ENCODE measurements at places on chromosomes 3 and 15.

GRCh38 chr15:59999612-60000112, 4.4 kb upstream of the FOXB1 start:
- DNase-seq, result no peak

- DNase-seq, result no peak
Measured at GRCh38 chr3:134353831-134354611, 20.2 kb downstream of the AMOTL2 start.

DNA sequence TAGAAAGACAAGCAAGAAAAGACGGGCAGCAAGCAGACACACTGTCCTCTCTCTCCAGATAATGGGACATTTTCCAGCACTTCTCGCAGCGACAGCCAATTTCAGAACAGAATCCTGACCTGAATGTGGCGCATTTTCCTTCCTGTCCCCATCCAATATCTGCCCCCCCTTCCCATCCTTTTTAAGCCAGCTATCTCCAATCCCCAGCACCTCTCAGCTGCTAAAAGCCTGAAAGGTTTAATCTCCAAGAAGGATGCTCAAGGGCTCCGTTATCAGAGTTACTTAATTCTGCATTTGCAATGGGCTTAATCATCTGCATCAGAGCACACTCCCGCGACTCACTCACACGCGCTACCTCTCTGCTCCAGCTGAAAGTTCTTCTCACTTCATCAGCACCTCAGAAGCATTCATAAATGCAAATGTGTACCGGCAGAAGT, 50.5 kb downstream of the SRGAP3 start:
- DNase-seq, result no peak

GRCh38 chr15:80182611-80183261, 29.9 kb downstream of the FAH start:
- no peak for DNase-seq

DNA sequence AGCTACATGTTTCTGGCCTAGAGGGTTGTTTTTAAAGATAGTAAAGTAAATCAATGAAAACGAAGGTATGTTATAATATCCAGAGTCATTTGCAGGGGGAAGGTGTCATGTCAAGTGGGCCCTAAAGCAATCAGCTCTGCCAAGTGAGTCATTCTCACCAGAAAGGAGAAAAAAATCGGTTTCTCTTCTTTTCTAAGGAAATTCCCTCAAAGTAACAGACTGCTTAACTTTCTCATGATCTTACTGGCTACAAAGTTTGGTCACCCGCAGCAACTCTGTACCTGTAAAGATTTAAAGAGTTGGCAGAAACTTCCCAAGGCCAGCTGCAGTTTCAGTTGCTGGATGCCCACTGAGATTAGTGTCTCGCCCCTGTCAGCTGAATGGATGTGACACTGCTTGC, 5.5 kb upstream of the FSIP1 start:
- no peak for DNase-seq

- no peak for DNase-seq
Measured at GRCh38 chr3:55723653-55724406, 236.7 kb upstream of the WNT5A start.
